ENCODE measurements at places on chromosomes 3 and 15.

DNA sequence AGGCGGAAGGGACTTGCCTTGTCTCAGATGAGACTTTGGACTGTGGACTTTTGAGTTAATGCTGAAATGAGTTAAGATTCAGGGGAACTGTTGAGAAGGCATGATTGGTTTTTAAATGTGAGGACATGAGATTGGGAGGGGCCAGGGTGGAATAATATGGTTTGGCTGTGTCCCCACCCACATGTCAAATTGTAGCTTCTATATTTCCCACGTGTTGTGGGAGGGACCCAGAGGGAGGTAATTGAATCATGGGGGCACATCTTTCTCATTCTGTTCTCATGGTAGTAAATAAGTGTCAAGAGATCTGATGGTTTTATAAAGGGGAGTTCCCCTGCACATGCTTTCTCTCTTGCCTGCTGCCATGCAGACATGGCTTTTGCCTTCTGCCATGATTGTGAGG lies 89.2 kb downstream of the CGGBP1 start:
- no peak for ATAC-seq

DNA sequence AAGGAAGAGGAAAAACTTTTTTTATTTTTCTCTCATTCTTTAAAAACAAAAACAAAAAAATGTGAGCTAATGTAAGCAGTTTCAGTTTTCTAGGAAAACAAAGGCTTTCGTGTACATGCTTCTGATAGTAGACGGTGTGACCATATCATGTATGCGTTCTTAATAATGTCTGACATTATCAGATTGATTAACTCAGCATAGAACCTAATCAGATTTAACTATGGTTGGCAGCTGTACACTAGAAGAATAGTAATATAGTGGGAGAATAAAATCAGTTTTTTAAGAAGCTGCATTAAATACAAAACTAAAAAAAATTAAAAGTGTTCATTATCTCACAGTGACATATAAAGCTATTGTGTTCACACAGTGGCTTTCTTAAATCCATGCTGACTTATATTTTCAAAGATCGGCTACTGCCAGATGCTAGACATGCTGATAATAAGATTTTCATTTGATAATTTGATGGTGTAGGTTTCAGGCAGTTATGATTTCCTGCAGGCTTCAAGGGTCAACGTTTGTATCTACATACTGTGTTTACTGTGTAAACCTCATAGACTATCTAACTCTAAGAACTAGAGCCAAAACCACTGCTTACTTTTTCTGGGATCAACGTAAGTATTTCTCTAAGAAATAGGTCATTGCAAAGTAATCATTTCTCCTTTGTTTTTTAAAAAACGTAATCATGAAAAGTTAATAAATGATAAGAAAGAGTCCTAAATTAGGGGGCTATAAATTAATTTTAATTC lies 74.0 kb downstream of the UBE2E2 start:
- no peak for ATAC-seq

DNA sequence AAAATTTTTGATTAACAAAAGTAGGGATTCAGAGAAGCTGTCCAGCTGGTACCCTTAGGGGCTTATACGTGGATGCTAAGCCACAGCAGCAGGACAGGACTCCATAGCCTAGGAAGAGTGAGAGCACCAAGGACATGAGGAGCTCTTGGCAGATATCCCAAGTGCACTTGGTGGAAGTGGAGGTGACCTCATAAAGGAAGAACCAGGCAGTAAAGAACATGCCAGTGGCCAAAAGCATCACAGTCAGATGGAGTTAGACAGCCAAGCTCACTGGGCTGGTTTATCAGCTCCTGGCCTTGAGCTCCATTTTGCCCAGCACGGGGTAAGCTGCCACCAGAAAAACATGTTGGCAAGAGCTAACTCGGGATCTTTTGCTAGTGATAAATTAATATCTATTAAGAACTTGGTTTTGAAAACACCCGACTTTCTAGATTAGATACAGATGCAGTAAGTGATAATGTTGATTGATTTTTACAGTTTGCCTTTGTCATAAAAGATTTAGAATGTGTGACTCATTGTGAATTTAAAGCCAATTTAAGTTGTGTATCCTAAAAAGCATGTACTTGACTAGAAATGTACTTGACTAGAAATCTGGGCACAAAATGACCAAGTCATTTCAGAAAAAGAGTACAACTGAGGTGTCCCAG lies 108.0 kb downstream of the CMSS1 start:
- no peak for ATAC-seq

DNA sequence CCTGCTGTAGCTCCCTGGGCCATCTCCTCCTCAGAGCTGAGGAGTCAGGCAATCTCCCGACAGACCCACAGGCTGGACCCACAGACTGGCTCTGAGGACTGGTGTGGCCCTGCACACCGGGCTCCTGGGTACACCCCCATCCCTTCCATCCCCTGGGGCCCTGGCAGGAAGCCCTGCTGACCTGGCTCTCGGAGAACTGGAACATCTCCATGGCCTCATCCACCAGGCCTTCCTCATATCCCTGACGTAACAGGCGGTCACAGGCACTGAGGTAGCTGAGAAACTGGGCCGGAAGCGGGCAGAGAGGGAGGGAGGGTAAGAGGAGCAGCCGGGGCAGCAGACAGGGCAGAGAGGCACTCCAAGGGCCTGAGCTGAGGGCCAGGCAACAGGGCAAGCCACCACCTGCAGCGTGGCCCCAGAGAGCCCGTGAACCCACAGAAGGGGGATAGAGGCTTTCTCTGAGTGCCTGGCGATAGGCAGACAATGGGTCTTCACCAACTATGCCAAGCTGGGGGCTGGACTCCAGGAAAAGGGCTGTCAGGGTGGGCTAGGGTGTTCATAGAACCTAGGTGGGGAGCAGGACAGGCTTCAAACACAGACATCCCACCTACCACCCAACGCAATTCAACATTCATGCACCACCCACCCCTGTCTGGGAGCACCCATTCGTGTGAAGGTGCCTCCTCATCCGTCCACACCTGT lies 17.9 kb downstream of the KBTBD13 start:
- ATAC-seq = no peak

- no peak for ATAC-seq
Measured at GRCh38 chr3:65538101-65538500, 500.6 kb downstream of the MAGI1 start.
